ENCODE measurements at places on chromosomes 1 and 21.
A peak's percentile ranks its signal among the peaks of the same experiment; 100 is the strongest.

DNA sequence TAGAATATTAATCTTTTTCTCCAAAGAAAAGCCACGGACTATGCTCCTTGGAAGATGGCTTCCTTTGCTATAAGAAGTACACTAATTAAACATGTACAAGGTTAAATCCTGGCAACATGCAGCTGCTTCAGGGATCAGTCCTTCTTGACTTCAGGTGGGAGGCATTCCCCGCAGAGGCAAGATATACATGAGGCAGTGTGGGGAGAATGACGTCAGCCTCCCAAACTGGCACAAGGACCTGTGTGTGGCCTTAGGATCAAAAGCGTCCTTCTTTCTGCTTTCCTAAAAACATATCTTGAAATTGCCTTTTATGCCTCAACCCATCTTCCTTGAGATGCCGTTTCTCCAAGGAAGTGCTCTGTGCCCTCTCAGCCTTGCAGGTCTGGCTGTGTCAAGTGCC, 90.3 kb downstream of the WLS start:
- DNase-seq: no peak
- peaks cover 38% of the 10 kb centered on the region for H3K4me1 ChIP-seq
- peaks cover 30% of the 10 kb centered on the region for H3K36me3 ChIP-seq
- peak overlapping the region; percentile 97 for H3K27ac ChIP-seq
- no peak overlapping the region for H3K4me3 ChIP-seq

DNA sequence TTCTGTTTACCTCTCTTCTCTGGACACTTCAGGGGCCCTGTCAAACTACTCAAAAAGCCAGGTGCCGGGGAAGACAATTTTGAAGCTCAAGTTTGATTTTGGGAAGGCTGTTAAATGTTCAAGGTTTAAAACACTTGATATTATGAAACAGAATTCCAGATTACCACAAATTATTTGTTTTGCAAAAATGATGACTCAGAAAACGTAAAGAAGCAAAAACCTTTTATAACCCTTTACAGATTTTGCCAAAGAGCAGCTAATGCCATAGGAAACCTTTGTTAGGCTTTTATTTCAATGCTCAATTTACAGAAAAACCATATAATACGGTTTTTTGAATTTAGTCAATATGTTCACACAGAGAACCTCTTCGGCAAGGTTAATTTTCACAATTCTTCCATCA, 593.4 kb upstream of the ZP4 start:
- H3K27me3 ChIP-seq: no peaks in the 10 kb centered on the region
- no peaks in the 10 kb centered on the region for H3K36me3 ChIP-seq
- peak overlapping the region; percentile 77 for H3K4me3 ChIP-seq
- H3K27ac ChIP-seq: peak overlapping the region; percentile 94

DNA sequence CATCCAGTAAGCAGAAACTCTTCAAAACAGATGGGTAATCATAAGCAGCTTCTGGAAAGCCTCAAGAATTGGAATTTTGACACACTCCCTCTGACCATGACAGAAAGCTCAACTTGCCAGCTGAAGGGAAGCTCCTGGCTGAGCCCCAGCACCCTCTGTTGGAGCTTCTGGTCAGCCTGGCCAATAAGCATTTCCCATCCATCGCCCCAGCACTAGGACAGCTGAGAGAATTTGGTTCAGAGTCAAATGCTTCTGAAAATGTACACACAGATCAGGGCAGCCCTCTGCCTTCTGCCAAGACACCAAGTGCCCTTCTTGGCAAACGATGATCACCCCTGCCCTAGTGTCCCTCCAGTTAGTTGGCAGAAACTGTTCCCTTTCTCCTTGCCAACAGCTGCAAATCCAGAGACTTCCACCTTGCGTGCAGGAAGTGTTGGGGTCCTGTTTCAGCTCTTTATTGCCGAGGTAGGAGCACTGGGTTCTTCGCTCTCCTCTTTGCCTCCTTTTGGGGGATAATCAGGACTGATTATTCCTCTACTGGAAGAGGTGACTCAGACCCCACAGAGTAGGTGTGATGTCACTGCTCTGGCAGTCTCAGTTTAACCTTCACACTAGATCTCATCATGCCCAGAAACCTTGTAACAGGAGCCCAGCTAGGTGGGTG, 11.9 kb downstream of the PIGV start:
- no peak overlapping the region for H3K4me3 ChIP-seq
- H3K27me3 ChIP-seq: no peaks in the 10 kb centered on the region
- peaks cover 16% of the 10 kb centered on the region for H3K4me1 ChIP-seq

DNA sequence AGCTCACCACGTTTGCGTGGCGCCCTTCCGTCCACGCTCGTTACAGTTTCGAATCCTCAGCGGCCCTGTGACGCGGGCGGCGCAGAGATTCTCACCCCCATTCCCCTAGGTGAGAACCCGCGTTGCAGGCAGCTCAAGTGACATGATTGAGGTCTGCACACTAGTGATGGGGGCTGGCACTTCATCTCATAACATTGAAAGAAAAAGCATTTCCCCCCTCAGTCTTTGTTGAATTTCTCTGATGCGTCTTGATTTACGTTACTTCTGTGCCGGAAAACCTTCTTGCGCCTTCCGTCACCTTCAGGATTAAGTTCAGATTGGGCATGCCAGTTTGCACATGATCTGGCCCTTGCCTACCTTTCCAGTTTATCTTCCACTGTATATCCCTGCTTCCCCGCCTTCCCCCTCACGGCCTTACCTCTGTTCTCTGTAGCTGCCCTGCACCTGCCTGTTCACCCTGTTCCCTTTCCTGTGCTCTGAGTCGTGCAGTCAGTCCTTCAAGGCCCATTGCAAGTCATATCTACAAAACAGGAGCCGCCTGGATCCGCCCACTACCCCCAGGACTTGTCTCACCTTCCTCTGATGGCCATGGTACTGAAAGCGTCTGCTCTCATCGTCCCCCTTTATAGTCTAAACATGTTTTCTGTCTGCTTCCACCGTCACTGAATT, 1.1 kb downstream of the CTPS1 start:
- peaks cover 11% of the 10 kb centered on the region for H3K36me3 ChIP-seq
- DNase-seq: peak; percentile 39
- peak overlapping the region; percentile 77 for H3K4me3 ChIP-seq
- peak overlapping the region; percentile 80 for H3K27ac ChIP-seq
- peaks cover 25% of the 10 kb centered on the region for H3K4me1 ChIP-seq

DNA sequence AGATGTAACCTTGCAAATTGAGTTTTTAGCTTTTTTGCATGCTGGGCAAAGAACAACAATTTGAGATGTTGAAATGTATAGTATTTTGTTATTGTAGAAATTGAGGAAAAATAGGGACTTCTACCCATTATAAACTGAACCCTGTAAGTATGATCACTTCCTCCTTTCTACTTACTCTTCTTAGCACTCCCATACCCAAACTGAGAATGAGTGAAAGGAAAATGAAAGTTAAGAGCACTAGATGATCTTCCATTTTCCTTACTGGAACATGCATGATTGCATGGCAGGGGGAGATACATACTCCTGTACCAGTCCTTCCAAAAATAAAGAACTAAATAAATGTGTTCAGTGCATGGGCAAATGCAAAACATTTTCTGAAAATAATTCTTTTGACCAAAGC, 107.4 kb upstream of the KIAA1614 start:
- DNase-seq: no peak
- no peak overlapping the region for H3K27ac ChIP-seq
- no peaks in the 10 kb centered on the region for H3K27me3 ChIP-seq
- no peaks in the 10 kb centered on the region for H3K4me1 ChIP-seq
- H3K36me3 ChIP-seq: peaks cover 25% of the 10 kb centered on the region
- no peak overlapping the region for H3K4me3 ChIP-seq

DNA sequence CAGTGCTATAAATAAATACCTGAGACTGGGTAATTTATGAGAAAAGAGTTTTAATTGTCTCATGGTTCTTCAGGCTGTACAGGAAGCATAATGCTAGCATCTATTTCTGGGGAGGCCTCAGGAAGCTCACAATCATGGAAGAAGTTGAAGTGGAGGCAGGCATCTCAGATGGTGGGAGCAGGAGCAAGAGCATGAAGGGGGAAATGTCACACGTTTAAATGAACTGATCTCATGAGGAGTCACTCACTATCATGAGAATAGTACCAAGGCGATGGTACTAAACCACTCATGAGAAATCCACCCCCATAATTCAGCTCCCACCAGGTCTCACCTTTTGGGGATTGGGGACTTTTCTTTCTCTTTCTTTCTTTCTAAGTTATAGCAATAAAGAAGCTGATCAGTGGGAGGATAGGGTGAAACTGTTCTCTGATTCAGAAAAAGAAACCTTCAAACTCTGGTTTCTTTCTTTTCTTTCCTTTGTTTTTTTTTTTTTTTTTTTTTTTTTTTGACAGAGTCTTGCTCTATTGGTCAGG, 17.1 kb upstream of the SPAG17 start:
- no peak overlapping the region for H3K27ac ChIP-seq
- no peaks in the 10 kb centered on the region for H3K36me3 ChIP-seq
- H3K4me1 ChIP-seq: no peaks in the 10 kb centered on the region
- no peak overlapping the region for H3K4me3 ChIP-seq
- no peak for DNase-seq

- H3K27me3 ChIP-seq: no peaks in the 10 kb centered on the region
- no peak for DNase-seq
- H3K27ac ChIP-seq: no peak overlapping the region
Measured at GRCh38 chr1:186206048-186206570, 168.9 kb downstream of the TPR start.

- H3K4me1 ChIP-seq: peaks cover 13% of the 10 kb centered on the region
- H3K27ac ChIP-seq: no peak overlapping the region
- H3K4me3 ChIP-seq: no peak overlapping the region
- no peaks in the 10 kb centered on the region for H3K36me3 ChIP-seq
- no peak for DNase-seq
Measured at GRCh38 chr1:16091296-16091695, 17.8 kb upstream of the FAM131C start.

DNA sequence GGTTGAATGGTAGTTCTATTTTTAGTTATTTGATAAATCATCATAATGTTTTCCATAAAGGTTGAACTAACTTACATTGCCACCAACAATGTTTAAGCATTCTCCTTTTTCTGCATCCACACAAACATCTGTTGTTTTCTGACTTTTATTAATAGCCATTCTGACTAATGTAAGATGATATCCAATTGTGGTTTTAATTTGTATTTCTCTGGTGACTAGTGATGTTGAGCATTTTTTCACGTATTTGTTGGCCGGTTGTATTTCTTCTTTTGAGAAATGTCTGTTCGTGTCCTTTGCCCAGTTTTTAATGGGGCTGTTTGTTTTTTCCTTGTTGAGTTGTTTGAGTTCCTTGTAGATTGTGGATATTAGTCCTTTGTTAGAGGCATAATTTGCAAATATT, 24.6 kb upstream of the SLC35F3 start:
- DNase-seq: no peak
- H3K4me1 ChIP-seq: peaks cover 5% of the 10 kb centered on the region
- H3K4me3 ChIP-seq: no peak overlapping the region
- peaks cover 41% of the 10 kb centered on the region for H3K27me3 ChIP-seq
- no peak overlapping the region for H3K27ac ChIP-seq
- no peaks in the 10 kb centered on the region for H3K36me3 ChIP-seq

DNA sequence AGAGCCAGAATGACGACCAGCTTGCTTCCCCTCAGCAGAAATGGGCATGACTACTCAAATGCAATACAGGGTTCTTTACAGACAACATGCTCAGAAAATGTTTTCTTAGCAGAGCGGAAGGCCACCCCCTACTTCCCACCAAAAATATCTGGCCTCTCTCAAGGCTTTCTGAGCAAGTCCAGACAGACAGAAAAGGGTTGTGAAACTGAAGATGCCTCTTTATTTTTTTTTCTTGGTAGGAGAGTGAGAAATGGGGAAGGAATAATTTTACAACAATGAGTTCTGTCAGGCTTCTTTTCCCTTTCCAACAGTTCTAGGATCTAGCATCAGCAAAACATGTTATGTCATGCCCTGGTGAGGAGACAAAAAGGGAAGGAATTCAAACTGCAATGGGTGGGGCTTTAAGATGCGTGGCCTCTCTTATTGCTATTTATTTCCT, 172.0 kb upstream of the CAMK1G start:
- peak overlapping the region; percentile 87 for H3K27ac ChIP-seq
- no peaks in the 10 kb centered on the region for H3K36me3 ChIP-seq
- no peak overlapping the region for H3K4me3 ChIP-seq
- H3K4me1 ChIP-seq: peaks cover 33% of the 10 kb centered on the region

DNA sequence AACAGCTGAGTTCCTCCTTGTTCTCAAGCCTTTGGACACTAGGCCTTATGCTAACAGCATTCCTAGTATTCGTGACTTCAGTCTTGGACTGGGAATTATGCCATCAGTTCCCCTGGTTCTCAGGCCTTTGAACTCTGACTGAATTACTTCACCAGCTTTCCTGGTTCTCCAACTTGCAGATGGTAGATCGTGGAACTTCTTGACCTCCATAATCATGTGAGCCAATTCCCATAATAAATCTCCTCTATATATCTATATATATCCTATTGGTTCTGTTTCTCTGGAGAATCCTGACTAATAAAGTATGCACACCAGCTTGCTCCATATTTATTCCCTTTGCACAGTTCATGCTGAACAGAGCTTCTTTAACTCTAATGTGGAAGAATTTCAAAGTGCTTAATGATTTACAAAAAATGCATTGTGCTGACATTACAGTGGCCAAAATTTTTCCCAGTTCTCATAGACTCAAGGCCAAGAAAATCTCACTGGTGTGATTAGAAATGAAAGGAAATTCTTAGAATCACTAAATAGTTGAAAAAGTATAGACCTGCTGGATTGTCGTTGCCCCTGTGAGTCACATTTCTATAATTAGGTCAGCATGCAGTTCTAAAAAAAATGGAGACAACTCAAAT, 462.9 kb upstream of the ADAMTS5 start:
- no peaks in the 10 kb centered on the region for H3K27me3 ChIP-seq
- peaks cover 2% of the 10 kb centered on the region for H3K36me3 ChIP-seq
- no peak overlapping the region for H3K27ac ChIP-seq

DNA sequence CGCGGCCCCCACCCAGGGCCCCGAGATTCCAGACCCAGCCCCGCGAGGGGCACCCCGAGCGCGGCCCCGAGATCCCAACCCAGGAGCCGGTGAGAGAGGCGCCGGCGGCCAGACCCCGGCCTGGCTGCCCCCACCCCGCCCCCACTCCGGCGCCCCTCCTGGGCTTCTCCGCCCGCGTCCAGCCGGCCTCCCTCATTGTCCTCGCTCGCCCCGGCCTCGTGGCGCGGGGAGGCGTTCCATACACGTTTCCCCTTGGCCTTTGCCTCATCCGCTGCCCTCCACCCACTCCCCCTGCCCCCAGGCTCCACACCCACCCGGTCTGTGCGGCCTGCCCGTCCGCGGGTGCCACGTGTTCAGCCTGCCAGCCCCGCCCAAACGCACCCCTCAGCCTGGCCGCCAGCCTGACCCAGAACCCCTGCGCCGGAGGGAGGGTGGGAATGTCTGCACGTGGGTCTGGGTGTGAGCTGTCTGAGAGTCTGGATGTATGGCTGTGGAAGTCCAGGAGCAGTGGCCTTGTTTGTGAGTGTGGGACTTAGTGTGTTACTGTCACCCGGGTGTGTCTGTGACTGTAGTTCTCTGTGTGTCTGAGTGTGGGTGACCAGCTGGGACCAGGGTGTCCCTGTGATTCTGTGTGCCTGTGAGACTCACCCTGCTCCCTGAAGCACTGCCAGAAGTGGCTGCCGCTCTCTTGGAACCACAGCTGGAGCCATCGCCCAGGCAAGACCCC, 681 bp downstream of the B4GALT2 start:
- DNase-seq: no peak
- H3K27me3 ChIP-seq: no peaks in the 10 kb centered on the region
- peaks cover 21% of the 10 kb centered on the region for H3K36me3 ChIP-seq
- H3K27ac ChIP-seq: peak overlapping the region; percentile 82

Data from mesothelial cell of epicardium (in vitro differentiated cells).